ENCODE measurements at places on chromosomes 2 and 18. TPM values are rescaled to one million over a fixed set of nuclear protein-coding genes. Genes with fewer than 3 reads are reported as not detected.

RPRM gene
- polyA plus RNA-seq: 0.15 TPM

ASB18 gene
- polyA plus RNA-seq: not detected

CMPK2 gene
- polyA plus RNA-seq: 1.1 TPM

GALNT13 gene
- polyA plus RNA-seq: 0.33 TPM
